Stimulated activated CD4-positive, alpha-beta T cell treated with anti-CD3 and anti-CD28 coated beads, Interleukin-1b, Interleukin-23, amount 100 ng/mL, for 24 hours (primary cell): ENCODE measurements at places on chromosomes 11 and 22.
A peak's percentile ranks its signal among the peaks of the same experiment; 100 is the strongest.

- DNase-seq, result no peak
These were observed 44.3 kb downstream of the SLC5A12 start for GRCh38 chr11:26677566-26677965.

- no peak for DNase-seq
These were observed 99.5 kb downstream of the ZNF280B start for GRCh38 chr22:22408731-22409696.

DNA sequence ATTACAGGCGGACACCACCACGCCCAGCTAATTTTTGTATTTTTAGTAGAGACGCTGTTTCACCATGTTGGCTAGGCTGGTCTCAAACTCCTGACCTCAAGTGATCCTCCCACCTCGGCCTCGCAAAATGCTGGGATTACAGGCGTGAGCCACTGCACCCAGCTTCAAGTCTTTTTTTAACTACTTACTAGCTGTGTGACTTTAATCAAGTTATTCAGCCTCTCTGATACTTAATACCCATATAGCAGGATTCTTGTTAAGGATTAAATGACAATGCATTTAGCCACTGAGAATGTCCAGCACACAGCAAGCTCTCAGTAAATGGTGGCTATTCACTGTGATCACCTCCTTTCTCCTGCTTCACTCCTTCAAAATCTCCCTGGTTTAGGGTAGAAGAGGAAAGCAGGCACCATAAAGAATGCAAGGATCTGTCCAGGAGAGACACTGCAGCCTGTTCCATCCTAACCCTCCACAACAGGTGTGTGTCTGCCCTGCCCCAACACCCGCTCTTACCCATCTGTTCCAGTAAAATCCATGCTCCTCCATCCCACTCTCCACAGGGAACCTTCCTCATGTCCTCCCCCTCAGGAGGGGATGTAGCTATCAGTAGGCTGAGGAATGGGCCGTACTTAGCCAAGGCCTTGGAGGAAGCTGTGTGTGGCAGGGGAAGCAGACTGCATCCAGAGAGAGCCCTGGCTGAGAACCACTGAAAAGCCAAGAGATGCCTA lies 69.3 kb downstream of the MICAL3 start:
- no peak for DNase-seq

GRCh38 chr11:46299451-46299961 lies 22.0 kb downstream of the CREB3L1 start:
- no peak for DNase-seq

- DNase-seq, result no peak
These were observed 77.4 kb upstream of the TMEM45B start for GRCh38 chr11:129738242-129738641.

GRCh38 chr22:21952586-21953571 lies at the start of gene PPM1F:
PPM1F (minus strand) TSS chr22:21952848; CDS start chr22:21946048, 6,800 bp downstream.
- DNase-seq, result peak; percentile 75

DNA sequence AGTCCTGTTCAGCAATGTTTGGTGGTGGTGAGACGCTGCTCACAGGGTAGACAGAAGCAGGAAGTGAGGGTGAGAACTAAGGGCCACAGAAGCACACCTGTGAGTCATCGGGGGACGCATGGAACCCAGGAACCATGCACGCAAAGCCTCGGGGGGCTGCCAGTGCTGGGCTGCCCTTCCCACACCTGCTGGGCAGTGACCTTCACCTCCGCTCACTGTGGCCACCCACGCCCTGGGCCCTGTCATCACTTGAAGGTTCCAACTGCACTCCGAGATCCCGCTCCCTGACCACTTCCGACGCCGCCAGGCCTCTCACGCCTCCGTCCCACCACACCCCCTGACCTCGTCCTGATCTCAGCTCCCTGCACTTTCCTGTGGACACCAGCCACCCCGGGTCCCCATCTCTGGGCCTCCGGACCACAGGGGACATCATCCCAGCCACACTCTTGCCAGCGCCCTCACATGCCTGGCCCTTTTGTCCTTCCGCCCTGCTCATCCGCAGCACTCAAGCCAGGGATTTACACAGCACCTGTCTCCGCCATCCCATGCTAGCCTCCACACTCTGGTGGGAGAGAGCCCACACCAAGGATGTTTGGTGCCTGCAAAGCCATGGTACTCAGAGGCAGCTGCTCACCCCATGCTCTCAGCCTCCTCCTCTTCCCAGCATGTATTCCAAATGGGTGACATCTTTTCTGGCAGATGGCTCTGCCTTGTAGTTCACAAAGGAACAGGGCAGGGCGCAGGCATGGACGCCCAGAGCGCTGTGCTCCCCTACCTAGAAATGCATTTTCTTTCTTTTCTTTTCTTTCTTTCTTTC lies 23.1 kb upstream of the ATXN10 start:
- no peak for DNase-seq

DNA sequence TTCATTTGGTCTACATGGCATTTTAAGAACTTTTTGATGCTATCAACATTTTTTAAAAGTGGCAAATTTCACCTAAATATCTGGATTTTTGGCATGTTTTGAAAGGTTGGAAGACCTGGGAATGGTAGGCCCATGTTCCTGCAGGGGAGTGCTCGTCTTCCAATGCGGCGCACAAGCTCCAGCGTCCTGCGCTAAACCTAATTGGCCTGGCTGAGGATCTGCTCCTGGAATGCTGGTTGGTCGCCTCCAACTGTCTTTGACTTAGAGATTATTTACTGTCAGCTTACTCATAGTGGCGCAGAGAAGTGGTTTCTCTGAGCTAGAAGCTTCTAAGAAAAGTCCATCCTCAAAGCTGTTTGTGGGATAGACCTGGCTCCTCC lies 626 bp upstream of the LIMK2 start:
- DNase-seq, result no peak

DNA sequence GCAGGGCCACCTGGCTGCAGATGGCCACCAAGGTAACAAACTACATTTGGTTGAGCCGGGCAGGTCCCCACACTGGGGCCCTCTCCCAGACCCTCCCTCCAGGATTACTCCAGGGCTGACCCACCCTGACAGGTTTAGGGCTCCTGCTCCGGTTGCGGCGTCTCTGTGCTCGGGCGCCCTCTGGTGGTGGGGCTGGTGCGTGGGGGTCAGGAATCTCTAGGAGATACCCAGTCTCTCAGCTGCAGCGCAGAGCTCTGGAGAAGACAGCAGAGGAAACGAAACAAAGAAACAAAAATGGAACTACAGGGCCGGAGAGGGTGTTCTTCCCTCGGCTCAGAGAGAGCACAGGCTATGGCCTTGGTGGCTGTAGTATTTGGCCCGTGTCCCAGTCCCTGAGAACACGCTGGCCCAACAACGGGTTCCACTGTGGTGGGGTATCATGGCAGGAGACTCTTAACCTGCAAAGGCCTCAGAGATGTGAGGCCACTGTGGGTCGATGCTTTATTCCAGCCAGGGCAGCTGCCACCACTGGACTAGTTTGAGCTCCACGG lies 2.4 kb downstream of the C11orf96 start:
- DNase-seq, result peak; percentile 53

DNA sequence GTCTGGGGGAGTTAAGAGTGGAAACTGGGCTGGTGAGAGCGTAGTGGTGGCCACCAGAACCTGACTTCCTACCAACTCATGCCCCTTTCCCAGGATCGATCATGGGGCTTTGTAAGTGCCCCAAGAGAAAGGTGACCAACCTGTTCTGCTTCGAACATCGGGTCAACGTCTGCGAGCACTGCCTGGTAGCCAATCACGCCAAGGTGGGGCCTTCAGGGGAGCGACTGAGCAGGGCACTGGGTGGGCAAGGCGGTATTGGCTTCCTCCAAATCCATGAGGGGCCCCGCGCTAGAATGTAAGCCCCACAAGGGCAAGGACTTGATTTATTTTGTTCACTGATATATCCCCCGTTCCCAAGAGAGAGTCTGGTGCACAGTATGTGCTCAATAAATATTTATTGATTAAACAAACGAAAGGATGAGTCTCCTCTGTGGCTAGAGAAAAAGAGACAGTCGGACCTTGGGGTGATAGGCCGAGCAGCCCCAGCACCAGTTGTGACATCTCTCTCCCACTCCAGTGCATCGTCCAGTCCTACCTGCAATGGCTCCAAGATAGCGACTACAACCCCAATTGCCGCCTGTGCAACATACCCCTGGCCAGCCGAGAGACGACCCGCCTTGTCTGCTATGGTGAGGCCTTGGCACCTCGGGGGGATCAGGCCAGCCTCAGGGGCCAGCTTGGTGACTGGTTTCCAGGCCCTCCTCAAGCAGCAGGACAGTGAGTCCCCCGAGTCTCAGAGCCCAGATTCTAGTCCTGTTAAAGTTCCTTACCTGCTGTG lies 765 bp downstream of the ZFPL1 start:
- no peak for DNase-seq

- no peak for DNase-seq
These were observed 26.6 kb downstream of the PHLDB1 start for GRCh38 chr11:118633979-118634378.

DNA sequence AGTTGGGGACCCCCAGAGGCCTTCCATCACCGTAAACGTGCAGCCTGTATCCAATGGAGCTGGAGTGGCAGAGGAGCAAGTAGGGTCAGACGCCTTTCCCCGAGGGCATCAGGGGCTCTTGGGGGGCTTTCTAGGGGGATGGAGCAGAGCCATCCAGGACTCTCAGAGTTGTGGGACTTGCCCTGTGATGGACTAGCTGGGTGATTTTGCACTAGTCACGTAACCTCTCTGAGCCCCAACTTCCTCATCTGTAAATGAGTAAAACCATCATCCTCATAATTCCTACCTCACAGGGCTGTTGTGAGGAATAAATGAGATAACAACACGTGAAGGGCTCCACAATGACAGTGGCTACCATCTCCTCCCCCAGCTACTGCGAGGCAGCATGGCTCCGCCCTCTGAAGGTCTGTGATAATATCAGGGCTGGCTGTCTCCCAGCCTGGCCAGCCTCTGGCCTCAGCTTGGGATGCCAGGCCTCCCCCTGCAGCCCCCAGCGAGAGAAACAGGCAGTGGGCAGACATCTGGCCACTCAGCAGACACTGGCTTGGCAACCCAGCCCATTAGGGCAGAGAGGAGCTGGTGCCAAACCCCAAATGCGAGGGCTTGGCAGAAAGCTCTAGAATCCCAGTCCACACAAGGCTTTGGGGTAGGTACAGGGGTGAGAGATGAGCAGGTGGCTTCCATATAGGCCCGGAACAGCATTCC lies 6.7 kb downstream of the USP2 start:
- DNase-seq, result no peak

DNA sequence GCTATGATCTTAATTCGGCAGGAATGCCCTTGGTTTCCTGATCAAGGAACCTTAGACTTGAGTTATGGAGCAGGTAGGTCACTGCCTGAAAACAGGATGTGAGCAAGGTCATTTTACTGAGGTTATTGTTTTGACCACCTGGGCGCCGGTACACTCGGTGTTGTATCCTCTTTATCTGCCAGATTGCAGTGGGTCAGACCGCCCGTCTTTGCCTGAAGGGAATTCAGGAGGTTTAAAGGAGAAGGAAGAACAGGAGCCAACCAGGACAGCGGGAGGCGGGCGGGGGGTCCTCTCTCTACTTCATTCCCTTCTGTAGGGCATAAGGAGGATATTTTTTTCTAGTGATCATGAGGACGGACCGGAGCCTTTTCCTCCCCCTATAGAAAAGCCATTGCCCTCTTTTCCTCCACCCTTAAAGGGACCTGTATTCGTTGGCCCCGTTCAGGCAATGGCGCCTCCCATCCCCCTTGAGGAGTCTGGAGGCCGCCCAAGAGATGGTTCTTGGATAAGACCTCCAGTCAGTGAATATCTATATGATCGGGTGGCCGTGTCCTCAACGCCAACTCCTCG lies 649 bp downstream of the MS4A15 start:
- no peak for DNase-seq

- no peak for DNase-seq
These were observed 69.6 kb upstream of the TEAD1 start for GRCh38 chr11:12604557-12605153.

DNA sequence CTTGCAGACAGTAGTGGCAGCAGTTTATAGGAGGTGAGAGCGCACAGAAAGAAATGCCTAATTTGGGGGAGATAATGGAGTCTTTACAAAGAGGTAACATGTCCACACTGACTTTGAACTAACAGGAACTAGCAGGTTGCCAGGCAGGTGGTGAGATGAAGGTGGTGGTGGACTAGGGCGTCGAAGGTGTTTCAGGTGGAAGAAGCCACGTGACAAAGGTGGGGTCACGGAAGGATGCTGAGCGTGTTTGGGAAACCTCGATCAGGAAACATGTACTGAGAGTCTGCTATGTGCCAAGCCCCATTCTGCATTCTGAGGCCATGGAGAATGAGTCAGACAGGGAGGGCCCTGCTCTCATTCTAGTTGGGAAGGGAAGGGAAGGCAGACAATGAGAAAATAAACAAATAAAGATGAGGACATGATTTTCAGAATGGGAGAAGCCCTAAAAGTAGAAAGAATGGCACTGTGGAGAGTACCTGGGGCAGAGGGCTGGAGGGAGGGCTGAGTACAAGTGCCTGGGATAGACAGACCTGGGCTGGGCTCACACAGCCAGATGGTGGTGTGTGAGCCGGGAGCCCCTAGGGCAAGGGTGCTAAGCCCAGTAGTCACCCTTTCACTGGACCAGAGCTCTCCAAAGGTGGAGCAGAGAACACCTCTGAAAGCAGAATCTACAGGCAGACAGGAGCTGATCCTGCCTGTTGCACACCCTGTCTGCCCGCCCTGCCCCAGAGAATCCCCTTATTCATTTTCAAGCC lies 16.2 kb upstream of the NNMT start:
- no peak for DNase-seq

GRCh38 chr22:38674888-38675287 lies 6.9 kb upstream of the TOMM22 start:
- DNase-seq, result no peak

- DNase-seq, result no peak
These were observed 168.5 kb downstream of the ARHGAP42 start for GRCh38 chr11:100855466-100856067.

DNA sequence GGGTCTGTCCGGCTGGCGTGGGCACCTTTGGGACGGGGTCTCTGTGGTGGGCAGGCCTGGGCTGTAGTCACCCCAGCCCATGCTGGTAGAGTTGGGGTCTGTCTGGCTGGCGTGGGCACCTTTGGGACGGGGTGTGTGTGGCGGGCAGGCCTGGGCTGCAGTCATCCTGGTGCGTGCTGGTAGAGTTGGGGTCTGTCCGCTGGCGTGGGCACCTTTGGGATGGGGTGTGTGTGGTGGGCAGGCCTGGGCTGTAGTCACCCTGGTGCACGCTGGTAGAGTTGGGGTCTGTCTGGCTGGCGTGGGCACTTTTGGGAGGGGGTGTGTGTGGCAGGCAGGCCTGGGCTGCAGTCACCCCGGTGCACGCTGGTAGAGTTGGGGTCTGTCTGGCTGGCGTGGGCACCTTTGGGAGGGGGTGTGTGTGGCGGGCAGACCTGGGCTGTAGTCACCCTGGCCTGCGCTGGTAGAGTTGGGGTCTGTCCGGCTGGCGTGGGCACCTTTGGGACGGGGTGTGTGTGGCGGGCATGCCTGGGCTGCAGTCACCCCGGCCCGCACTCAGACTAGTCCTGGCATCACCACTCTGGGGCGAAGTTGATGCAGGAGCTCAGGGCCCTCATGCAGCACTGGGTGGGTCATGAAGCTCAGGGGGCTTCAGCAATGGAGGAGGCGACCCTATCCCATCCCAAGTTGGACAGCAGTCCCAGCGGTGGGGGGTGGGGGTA lies 19.3 kb downstream of the PRR33 start:
- DNase-seq, result no peak
